ENCODE measurements at places on chromosomes 6 and 20.

DNA sequence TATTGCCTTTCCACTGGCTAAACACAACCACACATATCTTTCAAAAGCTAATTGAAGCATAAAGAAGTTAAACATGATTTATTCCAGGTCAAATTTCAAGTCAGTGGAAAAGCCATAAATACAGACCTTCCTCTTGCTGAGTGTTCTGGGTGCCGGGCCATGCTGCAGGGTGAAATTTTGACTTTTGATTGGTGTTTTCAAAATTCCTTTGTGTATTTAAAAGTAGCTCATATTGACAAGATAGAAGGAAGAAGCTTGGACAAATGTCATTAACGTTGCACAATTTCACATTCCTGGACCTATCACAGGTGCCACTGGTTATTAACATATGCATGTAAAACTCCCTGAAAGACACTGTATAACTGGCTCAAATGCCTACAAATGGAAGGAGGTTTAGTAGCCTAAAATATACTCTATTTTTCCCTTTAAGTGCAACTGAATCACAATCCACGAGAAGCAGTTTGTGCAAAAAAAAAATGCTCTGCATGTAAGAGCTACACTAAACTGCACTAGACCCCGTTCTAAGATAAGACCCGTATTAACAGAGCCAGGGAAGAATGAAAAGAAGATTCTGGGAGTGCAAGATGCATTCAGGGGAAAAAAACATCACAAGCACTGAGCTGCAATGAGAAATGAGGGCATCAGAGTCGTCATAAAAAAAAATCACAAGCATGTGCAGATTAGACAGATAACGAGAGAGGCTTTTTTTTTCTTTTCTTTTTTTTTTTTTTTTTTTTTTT is 30.4 kb downstream of the ATXN1 start:
- no peak for DNase-seq

GRCh38 chr6:89242574-89243330 is 25.6 kb upstream of the GABRR1 start:
- no peak for DNase-seq

GRCh38 chr20:9928281-9928737 is 89.4 kb upstream of the PAK5 start:
- no peak for DNase-seq

DNA sequence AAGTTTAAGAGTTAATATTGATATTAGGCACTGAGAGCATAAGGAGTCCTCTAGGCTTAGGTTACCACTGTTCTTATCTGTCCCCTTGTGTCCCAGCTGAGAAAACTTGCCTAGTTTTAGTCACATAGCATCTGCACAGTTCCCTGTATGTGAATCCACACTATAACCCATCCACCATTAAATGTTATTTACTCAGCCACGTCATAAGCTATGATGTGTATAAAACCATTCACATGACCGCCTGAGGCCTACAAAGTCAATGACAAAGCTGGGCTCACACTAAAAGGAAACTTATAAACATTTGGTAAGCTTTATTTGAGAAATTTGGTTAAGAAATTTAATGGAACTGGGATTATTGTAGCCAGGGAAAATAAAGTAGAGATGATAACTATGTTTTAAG is 59.2 kb upstream of the TFAP2D start:
- no peak for DNase-seq

GRCh38 chr20:54038961-54039360 is 31.4 kb downstream of the BCAS1 start:
- no peak for DNase-seq

DNA sequence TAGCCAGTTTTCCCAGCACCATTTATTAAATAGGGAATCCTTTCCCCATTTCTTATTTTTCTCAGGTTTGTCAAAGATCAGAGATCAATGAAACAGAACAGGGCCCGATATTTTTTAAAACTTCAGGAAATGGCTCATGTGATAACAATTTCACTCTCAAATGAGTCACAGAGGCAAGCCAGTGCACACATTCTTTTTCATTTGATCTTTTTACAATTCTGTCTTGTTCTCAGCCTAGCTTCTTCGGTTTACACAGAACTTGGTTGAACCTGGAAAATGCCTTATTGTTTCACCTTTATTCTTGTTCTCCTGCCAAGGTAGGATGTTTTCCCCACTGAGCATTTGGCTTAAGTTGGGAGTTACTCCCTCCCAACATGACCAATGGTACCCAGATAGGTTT is 258.9 kb downstream of the COL12A1 start:
- DNase-seq = no peak

- no peak for DNase-seq
Observed at GRCh38 chr6:136549300-136550044, 750 bp downstream of the MAP7 start.

GRCh38 chr20:23094213-23094896 is 8.2 kb upstream of the CD93 start:
- no peak for DNase-seq

- no peak for DNase-seq
Observed at GRCh38 chr6:108807928-108808327, 40.3 kb upstream of the ARMC2 start.

DNA sequence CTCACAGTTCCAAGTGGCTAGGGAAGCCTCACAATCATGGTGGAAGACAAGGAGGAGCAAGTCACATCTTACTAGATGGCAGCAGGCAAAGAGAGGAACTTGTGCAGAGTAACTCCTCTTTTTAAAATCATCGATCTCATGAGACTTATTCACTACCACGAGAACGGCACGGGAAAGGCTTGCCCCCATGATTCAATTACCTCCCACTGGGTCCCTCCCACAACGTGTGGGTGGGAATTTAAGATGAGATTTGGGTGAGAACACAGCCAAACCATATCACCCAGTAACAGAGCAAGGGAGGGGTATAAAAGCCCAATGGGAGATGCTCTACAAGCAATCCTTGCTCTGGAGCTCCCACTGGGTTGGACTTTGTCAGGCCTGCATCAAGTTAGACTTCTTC is 80.4 kb downstream of the JPH2 start:
- DNase-seq = no peak

GRCh38 chr20:47725248-47725973 is 59.9 kb downstream of the SULF2 start:
- peak; percentile 53 for DNase-seq

- no peak for DNase-seq
Observed at GRCh38 chr6:168922436-168922835, 331.2 kb downstream of the THBS2 start.
